ENCODE measurements at places on chromosomes 2 and 18.

GRCh38 chr18:22277758-22278157, 108.4 kb downstream of the GATA6 start:
- no peak for ATAC-seq

DNA sequence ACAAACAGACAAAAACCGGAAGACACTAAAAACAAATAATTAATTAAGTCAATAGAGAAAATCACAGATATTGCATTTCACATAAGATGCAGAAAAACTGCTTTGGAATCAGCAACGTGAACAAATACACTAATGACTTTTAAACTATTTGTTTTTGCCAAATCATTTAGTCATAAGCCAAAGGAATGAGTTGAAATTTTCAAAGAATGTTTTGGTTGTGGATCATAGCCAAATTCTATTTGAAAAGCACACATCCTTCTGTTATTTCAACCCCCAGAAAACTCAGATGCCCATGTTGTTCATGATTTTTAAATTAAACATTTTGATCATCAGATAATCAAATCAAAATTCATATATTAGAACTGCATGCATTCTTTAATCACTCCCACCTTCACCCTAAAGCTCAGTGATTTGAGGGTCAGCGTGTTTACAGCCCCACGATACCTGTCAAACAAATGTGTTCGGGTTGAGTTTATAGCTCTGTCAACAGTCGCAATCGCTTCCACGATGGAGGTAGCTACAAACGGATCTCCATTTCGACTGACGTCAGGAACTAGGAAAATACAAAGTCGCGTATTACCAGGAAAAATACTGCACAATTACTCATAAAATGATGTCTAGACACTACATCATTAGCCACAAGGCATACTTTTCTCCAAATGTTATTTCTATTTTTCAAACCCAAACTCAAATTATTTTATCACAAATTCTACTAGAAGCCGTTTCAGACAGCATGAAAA, 90.2 kb downstream of the PXDN start:
- ATAC-seq = peak; percentile 9

- ATAC-seq = no peak
These were observed 10.4 kb upstream of the NFATC1 start for GRCh38 chr18:79385326-79385707.

DNA sequence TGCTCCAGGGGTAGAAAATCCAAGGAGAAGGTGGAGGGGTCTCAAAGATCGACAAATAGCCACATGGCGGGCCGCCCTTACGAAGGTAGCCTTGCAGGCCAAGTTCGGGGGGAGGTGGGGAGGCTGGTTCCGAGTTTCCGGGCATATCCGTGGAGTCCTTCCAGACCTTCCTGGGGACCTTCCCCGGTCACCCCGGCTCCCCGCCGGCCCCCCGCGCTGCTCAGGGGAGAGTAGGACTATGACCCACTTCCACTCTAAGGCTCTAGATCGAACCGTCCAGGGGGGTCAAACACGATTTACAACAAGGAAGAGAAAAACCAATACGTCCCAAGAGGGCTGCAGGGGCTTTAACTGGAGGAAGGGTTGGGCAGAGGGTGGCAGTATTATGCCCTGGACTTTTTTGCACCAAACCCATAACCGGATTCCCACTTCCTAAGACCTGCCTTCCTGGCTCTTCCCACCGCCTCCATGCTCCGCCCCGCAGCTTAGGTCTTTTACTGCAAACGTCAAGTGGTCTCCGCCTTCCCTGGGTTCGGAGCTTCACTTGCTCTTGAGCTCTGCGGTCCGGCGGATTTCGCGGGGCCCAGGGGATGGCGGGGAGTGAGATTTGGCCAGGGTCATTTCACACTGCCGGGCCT, 779 bp upstream of the LYPD6 start:
- ATAC-seq = peak; percentile 83

All from SK-N-SH treated with all-trans-retinoic acid at 6 μM for 48 hours (cell line).